Retina (tissue), 1 donor: ENCODE measurements at places on chromosomes 7 and 10.

DNA sequence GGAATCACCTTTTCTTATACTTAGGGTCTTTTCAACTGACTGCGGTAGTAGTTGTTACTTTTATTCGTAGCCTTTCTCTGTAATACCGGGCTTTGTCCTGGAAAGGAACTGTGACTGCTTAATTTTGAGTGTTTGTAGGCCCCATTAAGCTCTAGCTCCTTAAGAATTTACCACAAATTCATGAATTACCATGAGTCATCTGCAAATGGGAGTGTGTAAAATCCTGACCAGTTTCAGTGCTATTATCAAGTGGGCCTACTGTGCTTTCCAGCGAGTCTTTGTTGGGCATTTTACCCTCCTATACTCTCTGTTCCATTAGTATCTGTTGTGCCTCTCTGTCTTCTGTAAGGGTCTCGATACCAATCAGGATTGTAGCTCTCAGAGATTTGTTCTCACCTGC, 49.7 kb downstream of the ZMYND11 start:
- no peak for DNase-seq

DNA sequence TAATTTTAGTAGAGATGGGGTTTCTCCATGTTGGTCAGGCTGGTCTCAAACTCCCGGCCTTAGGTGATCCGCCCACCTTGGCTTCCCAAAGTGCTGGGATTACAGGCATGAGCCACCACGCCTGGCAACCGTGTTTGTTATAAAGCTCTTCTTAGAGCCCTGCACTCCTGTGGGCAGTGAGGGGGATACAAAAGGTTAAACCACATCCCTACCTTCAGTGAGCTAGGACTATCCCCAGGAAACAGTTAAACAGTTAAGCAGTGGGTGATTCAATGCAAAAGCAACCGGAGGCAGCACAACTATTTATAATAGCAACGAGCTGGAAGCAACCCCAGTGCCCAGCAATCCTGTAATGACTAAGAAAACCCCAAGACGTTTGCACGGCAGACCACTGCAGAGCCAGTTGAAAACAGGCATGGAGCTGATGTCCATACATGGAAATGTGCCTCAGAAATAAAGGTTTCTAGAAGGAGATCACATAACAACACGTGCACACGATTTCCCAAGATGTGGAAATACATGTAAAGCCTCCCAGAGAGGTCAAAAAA, 107.2 kb upstream of the LYZL2 start:
- no peak for DNase-seq

DNA sequence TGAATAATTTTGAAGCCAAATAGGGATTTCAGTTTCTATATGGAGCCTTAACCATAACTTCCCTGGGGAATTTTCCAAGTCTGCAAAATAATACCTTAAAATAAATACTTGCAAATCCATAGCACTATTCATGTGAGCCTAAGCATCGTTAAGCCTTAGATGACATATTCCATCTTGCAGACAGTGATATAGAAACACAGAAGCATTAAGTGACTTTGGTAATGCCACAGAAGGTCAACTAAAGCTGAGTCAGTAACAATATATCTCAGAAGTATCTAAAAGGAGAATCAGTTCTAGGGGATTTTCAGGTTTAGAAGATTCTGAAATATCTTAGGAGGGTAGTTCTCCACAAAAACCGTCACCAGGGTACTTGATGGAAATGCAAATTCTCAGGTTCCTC, 163.4 kb upstream of the COL1A2 start:
- DNase-seq: no peak

- no peak for DNase-seq
Observed at GRCh38 chr10:131420867-131421266, 109.3 kb upstream of the TCERG1L start.

DNA sequence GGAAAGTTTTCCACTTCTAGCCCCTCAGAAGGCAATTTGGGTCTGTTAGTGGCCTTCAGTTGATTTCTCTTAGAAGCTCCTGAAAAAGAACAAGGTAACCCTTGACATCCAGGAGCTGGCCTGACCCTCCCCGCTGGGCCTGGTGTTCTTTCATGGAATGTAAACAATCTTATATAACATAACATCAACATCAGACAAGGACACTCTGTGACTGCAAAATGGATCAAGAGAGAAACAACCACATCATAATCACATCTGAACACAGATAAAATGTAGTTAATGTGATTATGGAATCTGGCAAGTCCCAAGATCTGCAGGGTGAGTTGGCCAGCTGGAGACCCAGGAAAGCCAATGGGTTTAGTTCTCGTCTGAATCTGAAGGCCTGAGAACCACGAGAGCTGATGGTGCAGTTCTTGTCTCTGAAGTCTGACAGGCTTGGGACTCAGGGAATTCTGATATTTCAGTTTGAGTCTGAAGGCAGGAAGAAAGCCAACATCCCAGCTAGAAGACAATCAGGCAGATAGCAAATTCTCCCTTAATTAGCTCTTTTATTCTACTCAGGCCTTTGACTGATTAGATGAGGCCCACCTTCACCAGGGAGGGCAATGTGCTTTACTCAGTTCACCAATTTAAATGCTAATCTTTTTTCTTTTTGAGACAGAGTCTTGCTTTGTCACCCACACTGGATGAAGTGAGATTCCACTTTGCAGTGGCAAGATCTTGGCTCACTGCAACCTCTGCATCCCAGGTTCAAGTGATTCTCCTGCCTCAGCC, 91.4 kb upstream of the NAMPT start:
- no peak for DNase-seq

DNA sequence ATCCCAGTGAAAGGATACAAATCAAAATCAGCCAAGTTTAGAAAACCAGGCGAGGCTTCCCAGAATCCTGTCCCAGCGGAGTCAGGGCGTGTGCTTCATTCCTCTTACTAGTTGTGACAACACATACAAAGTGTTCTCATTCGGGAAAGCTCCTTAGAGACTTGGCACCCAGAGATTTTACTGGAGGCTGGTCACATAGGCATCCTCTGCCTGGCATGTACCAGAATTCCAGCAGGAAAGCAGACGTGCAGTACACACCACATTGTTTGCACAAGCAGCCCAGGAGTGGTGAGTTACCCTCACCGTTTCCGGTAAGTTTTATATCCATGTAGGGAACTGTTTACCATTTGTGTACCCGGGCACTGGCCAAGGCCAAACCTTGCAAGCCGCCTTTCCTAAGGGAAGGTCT, 34.9 kb downstream of the MMRN2 start:
- no peak for DNase-seq

DNA sequence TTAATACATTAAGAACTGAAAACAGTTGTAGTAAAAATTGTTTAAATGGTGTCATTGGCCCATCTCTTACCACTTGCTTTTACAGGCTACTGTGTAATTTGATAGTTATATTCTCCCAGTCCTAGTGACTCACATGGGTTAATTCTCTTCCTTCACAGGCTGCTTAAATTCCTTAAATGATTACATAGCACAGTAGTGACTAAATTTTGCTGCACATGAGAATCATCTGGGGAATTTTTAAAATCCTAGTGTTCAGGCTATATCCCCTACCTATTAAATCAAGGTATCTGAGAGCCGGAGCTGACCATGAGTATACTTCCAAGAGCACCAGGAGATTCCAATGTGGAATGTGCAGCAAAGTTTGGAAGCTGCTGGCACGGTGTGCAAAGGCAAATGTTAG, 45.3 kb upstream of the ZNF800 start:
- DNase-seq: no peak

- DNase-seq: no peak
Observed at GRCh38 chr10:80131499-80131901, 1.0 kb upstream of the PLAC9 start.

- no peak for DNase-seq
Observed at GRCh38 chr10:116620423-116621400, at the start of gene PNLIPRP2. Gene PNLIPRP2, plus strand, starts transcription at chr10:116620953.

DNA sequence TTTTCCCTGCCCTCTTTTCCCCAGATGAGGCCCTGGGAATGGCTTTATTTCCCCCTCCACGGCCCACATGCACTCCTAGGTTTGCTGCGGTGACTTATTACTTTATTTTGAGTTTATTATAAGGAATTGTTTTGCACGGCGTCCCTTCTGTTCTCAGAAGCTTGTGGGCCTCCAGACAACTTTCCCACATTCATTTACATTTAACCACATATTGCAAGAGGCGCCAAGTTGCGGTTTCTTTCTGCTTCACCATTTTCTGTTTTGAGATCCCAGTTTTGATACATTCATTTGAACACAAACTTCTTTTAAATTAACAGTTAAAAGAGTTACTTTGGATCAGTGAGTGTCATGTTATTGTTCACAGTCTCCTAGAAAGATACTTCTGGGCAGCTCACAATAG, 532.5 kb upstream of the MGMT start:
- no peak for DNase-seq

DNA sequence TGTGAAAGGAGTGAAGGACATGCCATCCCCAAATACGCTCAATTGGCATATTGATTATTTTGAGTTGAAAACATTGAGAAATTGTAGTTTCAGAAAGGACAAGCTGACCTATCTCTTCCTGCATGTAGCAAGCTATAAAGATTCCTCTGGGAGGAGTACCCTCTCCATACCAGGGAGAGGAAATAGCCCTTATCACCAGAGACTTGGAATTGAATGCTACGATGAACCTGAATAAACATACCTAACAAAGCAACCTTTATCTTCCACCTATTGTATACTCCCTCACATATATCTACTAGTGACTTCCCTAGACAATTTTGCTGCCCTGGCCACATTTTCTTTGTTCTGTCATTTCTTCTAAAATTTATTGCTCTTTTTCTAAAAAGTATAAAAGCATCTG, 150.2 kb upstream of the EEPD1 start:
- DNase-seq: no peak

DNA sequence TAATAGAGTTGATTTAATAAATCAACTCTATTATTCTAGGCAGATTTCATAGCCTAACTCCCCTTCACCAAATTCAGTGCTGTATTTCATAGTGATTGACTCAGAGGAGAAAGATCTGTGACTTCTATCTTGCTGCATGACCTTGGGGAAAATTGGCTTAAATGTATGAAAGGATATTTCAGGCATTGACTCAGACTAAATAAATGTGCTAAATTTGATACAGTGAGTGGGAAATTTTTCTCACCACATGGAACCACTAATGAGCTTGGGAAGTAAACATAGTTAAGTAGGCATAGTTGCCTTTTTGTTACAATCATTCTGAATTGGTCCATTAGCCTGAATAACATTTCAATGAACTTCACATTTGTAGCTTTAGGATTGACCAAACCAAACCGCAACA, 89.0 kb upstream of the PRPS1L1 start:
- no peak for DNase-seq

- no peak for DNase-seq
Observed at GRCh38 chr7:16001477-16001876, 315.0 kb upstream of the MEOX2 start.

GRCh38 chr7:76343931-76344321, 14.9 kb downstream of the YWHAG start:
- DNase-seq: no peak

GRCh38 chr10:60384708-60385398, 4.8 kb downstream of the ANK3 start:
- no peak for DNase-seq

DNA sequence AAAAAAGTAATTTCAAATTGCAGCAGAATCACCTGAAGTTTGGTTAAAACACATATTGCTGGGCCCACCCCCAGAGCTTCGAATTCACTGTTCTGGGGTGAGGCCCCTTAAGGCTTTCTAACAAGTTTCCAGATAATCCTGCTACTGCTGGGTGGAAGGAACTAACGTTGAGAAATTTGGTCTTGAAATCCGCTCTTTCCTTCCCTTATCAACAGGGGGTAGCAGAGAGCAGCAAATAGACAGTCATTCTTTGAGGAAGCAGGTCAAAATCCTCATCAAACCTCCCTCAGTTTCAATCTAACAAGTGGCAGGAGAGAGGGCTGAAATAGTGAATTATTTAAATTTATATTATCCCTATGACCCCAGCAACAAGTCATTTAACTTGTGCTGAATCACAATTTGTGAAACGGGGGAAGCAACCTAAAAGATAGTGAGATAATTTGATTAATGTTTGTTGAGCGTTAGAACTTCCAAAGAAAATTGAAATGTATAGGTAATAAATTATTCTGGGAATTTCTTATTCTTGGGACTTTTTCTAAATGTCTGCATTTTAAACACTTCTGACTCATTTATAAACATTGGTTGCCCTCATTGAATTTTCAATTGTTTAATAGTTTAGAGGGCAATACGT, 21.7 kb upstream of the MALSU1 start:
- peak; percentile 28 for DNase-seq
